ENCODE measurements at places on chromosomes 3 and 15.

DNA sequence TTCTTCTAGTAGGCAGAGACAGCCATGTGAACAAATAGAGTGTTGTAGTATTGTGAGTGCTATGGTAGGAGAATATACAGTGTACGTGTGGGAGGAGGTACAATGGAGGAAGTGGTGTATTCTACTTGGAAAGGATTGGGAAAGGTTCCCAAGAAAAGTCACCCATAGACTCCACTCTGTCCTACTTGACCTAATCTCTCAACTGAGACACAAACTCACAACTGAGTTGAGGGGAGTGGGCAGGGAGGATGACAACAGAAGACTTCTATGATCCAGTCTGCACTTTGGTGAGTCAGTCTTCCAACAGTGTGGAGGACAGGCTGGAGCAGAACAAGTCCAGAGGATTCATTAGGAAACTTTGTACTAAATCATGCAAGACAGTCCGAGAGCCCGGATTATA is 28.8 kb upstream of the AQP9 start:
- no peak for DNase-seq

DNA sequence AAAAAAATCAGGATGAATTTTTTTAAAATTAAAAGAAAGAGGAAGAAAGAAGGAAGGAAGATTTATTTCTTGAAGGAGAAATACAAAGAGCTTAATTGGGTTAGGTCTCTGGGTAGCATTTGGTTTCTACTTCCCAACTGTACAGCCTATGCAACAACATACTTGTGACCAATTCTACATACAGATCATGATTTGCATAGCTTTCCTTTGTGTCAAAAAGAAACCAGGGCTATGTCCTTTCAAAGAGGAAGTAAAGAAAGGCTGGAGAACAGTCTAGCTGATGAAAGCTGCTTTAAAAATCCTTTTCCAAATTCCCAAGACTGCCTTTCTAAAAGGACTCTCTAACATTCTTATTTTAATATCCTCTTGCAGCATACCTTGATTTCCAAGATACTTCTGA is 6.1 kb upstream of the HGD start:
- DNase-seq = no peak

DNA sequence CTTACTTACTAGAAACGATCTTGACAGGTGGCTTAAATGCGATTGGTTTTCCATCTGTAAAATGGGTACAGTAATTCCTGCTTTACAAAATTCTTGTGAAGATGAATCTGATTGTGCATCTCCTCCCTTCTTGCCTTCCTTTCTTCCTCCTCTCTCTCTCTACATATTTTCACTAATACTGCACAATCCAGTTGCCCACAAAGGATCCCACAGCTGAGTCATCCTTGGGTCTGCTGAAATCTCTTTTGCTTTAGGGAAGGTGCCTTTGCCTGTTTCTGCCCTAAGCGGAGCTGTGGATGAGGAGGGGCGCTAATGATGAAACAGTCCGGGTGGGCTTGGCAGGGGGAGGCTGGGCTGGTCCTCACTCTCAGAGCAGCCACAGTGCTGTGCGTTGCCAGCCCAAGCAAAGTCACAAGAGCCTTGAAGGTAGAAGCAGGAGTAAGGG is 46.1 kb downstream of the AMOTL2 start:
- no peak for DNase-seq

DNA sequence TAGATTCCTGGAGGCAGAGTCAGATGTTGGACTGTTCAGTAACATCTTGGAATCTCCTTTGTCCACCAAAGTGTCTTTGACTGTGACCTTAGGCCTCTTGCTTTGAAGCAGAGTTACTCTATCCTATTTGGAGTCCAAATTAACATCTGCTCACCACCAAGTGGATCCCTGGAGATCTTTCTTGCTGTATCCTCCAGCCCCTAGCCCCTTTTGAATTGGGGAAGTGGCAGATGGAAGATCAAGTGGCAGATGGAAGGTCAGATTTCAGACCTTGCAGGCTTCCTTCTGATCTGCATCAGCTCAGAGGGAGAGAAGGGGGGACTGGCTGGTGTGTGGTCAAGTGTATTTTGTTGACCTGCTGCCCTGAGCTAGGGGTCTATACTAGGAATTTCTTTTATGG is 125.0 kb upstream of the ROPN1 start:
- no peak for DNase-seq

DNA sequence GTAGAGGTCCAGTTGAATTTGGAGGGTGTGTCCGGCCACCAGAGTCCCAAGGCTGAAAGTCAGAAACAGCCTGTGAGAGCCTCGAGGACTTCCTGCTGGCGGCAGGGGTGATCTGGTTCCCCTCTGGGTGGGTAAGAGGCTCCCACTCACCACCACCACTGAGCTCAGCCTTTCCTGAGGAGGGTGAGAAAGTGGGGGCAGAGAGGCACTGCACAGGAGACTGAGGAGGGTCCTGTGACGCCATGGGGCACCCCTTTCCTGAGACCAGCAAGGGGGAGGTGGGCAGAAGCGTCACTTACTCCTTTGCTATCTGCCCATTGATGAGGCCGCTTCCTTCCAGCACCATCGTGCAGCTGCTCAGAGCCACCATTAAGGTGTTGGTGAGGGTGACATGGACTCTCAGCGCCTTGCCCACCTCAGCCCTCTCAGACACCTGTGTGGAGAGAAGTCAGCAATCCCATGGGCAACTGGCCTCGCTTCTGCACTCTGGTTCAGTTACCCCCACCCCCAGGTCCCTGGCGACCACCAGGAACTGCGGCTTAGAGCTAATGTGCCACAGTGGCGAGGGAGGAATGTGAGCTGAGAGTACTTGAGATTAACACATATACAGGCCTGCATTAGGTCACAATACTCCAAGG is 10.0 kb upstream of the TGM5 start:
- no peak for DNase-seq

- DNase-seq = no peak
Measured at GRCh38 chr3:128335621-128336296, 130.9 kb downstream of the DNAJB8 start.

DNA sequence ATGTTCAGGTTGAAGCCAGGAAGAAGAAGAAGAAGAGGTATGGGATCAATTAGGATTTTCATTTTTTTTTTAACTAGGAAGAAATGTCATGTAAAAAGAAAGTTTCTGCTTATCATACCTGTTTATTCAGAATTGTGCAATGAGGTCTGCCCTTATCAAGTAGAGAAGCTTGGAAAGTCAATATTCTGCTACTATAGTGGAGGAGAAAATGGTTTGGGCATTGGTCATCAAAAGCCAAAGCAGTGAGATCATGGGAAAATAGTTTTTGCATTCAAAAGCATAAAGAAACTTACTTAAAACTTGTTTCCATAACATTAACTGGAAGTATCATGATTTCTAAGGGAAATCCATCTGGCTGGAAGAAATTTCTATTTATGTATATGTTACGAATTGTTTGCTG is 1239.2 kb downstream of the NSUN3 start:
- no peak for DNase-seq

DNA sequence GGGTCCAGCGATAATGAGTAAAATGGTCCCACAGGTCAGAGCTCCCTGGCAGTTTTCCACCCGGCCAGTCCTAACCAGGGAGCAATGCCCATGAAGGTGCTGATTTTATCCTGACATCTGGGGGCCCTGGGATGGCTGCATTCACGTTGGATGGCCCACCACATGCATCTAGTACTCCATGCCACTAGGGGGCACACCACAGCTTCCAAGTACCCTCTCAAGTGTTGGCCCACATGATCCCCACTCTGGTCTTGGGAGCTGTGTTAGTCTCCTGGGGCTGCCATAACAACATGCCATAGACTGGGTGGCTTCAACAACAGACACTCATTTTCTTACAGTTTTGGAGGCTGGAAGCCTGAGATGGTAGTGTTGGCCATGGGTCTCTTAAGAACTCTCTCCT is 225.5 kb downstream of the SLCO3A1 start:
- DNase-seq = no peak

DNA sequence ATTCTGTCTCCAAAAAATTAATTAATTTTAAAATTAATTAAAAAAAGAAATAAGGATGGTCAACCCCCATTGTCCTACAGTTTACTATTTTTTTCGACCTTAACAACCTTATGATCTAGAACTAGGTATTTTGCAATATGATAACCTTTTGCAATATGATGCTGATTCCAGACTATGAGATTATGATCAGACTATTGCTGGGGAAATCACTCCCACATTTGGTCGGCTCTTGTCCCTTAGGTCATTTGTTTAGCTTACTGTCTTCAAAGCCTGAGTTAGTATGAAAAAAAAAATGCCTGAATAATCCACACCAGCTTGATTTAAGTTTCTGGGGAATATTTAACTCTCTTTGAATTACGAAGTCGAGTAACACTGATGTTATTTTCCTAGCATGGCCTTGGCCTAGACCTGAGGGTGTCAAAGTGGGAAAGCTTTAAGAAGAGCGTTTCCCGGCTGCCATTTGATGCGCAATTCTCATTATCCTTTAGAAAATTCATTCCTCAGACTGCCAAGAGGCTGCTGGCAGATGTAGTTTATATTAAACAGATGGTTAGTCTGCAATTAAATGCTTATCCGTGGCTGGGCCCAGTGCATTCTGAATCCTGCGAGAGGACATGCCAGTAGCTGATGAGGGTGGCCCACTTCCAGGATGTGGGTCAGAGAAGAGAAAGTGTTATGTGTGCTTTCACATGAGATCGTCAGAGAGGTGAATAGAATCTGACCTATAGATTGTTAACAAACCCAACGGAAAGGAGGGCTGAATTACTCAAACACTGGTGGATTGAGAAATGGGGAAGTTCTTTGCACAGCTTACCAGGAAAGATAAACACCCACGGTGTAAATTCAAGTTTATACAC is 496.0 kb upstream of the THBS1 start:
- DNase-seq = no peak

GRCh38 chr3:46672349-46672695 is 21.2 kb downstream of the ALS2CL start:
- no peak for DNase-seq

GRCh38 chr3:166118049-166118448 is 280.8 kb upstream of the BCHE start:
- DNase-seq = no peak

- no peak for DNase-seq
Measured at GRCh38 chr15:41620536-41621199, 39.5 kb upstream of the MGA start.

DNA sequence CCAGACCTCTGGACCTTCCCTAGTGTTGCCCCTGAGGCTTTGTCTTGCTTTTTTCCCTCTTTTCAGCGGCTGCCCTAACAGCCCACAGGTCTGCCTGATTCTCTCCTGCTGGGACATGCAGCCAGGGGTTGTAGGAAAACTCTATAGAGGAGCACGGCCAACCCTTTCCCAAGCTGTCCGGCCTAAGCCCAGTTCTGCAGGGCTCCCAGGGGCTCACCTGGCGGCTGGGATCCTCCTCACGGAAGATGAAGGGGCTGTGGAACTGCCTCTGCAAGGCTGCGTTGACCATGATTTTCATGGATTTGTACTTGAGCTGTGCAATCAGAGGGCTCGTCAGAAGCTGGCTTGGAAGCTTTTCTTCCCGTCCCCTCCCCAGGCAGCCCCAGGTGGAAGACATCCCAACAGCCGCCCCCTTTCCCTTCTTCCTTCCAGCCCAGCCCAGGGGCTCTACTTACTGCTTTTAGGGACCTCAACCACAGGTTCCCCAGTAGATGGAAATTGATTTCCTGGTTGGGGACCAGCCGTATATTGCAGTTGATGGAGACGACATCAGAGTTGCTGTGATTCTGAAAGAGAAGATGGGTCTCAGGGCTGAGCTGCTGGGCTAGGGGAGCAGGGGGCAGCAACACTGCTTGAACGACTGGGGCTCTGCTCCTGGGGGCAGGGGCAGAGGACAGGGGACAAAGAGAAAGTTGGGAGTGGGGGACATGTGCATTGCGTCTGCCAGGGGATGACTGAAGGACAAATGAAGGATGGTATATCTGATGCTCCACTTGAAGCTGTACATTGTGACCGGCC is 29.8 kb downstream of the FEM1B start:
- no peak for DNase-seq

- DNase-seq = no peak
Measured at GRCh38 chr3:194673761-194674160, 1.8 kb upstream of the LSG1 start.

DNA sequence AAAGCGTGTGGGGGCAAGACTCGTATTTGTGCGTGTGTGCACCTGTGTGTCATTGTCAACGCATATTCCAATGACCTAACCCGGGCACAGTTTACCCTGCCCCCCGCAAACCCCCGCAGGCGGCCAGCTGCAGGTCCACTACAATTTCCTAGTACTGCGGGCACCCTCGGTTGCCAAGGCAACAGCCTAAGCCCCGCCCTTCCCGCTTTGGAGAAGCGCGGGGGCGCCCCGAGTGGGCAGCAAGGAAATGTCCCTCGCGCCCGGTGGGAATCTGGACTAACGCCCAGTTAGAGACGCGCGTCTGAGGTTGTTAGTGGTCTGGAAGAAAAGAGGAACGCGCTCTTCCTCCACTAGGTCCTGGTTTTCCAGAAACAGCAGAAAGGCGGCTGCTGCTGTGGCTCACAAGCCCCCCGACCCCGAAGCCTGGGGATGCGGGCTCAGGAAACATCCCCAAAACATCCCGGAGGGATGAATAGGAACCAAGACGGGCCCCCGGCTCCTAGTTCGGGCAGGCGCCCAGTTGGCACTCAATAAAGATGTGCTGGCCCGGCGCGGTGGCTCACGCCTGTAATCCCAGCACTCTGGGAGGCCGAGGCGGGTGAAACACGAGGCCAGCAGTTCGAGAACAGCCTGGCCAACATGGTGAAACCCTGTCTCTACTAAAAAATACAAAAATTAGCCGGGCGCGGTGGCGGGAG is 1.1 kb downstream of the ABHD14A start:
- DNase-seq = no peak

All from NCI-H1105 (cell line).